ENCODE measurements at places on chromosomes 7 and 10. TPM values are rescaled to one million over a fixed set of nuclear protein-coding genes. Genes with fewer than 3 reads are reported as not detected.

FAM237B gene
- polyA plus RNA-seq = not detected

C10orf53 gene
- not detected for polyA plus RNA-seq

MUC3A gene
- 0.01 TPM for polyA plus RNA-seq

NUTM2E gene
- polyA plus RNA-seq = not detected

AGR2 gene
- polyA plus RNA-seq = 2.2 TPM

DNA sequence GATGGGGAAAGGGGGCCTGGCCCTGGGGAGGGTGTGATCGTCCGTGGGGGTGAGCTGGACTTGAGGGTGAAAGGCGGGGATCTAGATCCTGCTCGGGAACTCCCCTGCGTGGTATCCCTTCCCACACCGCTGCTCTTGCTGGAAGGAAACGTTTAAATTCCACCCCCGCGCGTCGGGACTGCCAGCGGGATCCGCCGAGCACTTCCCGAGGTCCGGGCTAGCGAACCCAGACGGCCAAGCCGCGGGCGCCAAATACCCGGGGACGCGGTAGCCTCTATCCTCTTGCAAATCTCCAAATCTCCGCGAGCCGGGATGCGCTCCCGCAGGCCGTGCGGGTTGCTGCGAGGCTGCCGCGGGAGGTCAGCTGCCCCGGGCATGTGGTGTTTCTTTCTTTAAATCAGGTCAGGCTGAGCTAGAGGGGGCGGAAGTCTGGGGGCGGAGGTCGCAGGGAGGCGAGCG, 904 bp downstream of the NPTX2 start:
- H3K36me3 ChIP-seq = no peaks in the 10 kb centered on the region
- peaks cover 43% of the 10 kb centered on the region for H3K27me3 ChIP-seq
- no peak overlapping the region for H3K4me3 ChIP-seq

DNA sequence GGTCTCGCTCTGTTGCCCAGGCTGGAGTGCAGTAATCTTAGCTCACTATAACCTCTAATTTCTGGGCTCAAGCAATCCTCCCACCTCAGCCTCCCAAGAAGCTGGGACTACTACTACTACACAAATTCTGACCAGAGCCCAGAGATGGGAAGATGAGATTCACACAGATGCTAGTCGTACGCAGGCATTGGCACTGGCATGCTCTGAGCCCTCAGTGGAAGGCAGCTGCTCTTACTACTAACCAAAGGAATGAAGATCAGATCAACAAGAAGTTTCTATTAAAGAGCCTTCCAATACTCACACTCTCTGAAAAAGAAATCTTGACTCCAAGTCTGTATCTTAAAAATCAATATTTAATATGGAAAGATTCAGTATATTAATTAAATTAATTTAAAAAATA, 10.7 kb downstream of the GDF2 start:
- DNase-seq = no peak
- H3K27ac ChIP-seq = no peak overlapping the region
- no peaks in the 10 kb centered on the region for H3K36me3 ChIP-seq
- no peaks in the 10 kb centered on the region for H3K27me3 ChIP-seq
- H3K4me1 ChIP-seq = peaks cover 8% of the 10 kb centered on the region

DNA sequence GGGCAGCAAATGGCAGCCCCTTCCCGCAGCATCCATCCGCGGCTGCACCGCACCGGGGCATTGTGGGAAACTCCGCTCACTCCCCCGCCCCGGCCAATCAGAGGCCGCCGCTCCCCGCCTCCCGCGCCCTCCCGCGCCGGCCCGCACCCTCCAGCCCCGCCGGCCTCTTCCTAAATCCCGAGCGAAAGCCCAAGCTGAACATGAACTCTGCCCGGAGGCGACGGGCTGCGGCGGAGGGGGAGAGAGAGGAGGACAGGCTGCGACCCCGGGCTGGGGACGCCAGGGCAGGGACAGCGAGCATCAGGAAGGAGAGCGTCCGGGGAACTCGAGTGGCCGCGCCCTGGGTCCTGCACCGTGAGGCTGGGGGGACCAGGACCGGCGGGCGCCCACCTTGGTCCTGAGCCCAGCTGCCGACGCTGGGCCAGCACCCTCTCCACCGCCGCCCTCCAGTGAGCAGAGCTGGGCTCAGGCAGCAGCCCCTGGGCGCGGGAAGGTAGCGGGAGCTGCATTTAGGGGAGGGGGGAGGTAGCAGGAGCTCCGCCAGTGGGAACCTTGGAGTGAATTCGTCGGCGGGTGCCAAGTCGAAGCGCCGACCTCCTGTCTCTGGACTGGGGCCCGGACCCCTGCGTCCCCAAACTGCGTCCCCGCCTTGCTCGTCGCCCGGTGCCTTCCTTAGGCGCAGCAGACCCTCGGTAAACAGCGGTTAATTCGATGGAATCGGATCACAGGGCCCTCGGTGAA, at the start of gene DGKI:
DGKI (minus strand) TSS at position 148 of the 741 bp plus-strand sequence.
- no peak for DNase-seq
- peak within 1 kb of the TSS; percentile 66 for H3K4me3 ChIP-seq
- H3K27ac ChIP-seq = no peak within 1 kb of the TSS
- H3K27me3 ChIP-seq = peaks cover 29% of the 10 kb centered on the region
- peaks cover 12% of the 10 kb centered on the region for H3K4me1 ChIP-seq
- H3K36me3 ChIP-seq = no peaks in the 10 kb centered on the region

DNA sequence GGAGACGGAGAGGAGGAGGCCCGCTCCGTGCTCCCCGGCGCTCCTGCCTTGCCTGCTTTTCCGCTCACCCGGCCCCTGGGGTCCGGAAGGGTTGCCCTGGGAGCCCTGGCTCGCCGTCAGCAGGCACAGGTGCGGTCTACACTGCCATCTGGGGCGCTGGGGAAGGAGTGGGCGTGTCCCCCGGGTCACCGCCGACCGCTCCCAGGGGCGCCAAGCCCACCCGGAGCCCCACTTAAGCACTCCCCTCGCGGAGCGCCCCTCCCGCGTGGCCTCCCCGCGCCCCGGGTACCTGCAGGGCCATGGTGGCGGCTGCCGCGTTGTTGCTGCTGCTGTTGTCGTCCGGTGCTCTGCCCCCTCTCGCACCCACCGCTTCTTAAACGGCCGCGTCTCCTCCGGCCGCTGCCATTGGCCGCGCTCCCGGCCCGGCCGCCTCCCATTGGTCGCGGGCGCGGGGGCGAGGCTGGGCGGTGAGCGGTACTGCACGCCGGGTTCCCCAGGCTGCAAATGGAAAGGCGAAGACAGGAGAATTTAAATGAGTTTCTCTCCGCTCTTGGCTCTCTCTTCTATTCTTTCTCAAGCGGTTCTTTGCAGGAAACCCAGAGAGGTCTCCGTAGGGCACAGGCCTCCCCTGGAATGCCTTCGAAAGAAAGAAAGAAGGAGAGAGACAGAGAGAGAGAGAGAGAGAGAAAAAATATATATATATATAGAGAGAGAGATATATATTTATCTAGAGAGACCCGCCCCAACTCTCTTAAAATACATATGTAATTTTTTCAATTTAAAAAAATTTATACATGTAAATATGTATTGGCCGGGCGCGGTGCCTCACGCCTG, at the start of gene ACBD7:
ACBD7 (minus strand) TSS at position 349 of the 834 bp plus-strand sequence; CDS start at position 301, 48 bp downstream.
- no peaks in the 10 kb centered on the region for H3K27me3 ChIP-seq
- peak; percentile 60 for DNase-seq
- H3K4me1 ChIP-seq = peaks cover 15% of the 10 kb centered on the region
- no peak within 1 kb of the TSS for H3K27ac ChIP-seq

DNA sequence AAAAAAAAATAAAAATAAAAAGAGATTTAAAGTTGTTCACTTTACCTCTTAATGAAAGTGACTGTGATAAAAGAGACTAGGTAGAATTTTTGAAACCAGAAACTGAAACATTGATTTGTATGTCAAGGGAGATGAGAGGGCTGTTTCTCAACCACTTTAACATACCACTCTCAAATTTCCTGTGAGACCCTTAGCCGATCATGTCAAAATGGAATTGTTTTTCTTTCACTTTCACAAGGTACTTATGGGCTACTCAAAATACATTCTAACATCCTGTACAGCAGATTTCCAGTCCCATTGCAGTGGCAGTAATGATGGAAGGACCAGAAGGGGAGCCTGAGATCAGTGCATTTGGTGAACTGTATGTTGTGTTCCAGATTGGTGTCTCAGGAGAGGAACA, 261.2 kb downstream of the PPP1R3A start:
- H3K36me3 ChIP-seq = no peaks in the 10 kb centered on the region
- DNase-seq = no peak
- no peaks in the 10 kb centered on the region for H3K4me1 ChIP-seq
- no peak overlapping the region for H3K4me3 ChIP-seq

- H3K36me3 ChIP-seq = no peaks in the 10 kb centered on the region
- no peak overlapping the region for H3K4me3 ChIP-seq
- peaks cover 7% of the 10 kb centered on the region for H3K4me1 ChIP-seq
- no peaks in the 10 kb centered on the region for H3K27me3 ChIP-seq
- H3K27ac ChIP-seq = no peak overlapping the region
These were observed 56.4 kb downstream of the BBS9 start for GRCh38 chr7:33185786-33186185.

DNA sequence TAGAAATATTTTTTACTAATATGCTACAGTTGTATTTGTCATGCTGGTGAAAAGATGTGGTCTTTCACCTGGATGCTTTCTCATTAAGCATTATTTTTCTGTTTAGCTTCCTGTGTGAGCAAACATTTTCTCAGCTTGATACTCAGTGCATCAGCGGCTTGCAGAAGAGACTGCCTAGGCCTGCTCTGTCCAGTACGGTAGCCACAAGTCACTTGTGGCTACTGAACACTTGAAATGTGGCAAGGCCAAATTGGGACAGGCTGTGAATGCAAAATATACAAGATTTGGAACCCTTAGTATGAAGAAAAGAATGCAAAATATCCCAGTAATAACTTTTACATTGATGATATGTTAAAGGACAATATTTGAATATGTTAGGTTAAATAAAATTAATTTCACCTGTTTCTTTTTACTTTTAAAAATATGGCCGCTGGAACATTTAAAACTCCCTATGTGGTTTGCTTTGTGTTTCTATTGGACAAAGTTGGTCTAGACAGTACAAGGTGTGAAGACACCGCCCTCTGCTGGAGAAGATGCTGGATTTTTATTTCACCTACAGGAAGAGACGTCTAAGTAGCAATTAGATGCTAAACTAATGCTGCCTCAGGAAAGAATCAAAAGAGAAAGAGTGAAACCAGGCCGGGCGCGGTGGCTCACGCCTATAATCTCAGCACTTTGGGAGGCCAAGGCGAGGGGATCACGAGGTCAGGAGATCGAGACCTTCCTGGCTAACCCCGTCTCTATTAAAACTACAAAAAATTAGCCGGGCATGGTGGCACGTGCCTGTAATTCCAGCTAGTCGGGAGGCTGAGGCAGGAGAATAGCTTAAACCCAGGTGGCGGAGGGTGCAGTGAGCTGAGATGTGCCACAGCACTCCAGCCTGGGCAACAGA, 5.3 kb downstream of the SRGN start:
- no peaks in the 10 kb centered on the region for H3K27me3 ChIP-seq
- peak; percentile 79 for DNase-seq
- H3K36me3 ChIP-seq = no peaks in the 10 kb centered on the region
- H3K4me3 ChIP-seq = no peak overlapping the region

GRCh38 chr7:77687747-77688144, 8.5 kb upstream of the RSBN1L start:
- H3K4me3 ChIP-seq = no peak overlapping the region
- H3K27ac ChIP-seq = no peak overlapping the region
- H3K27me3 ChIP-seq = no peaks in the 10 kb centered on the region
- no peak for DNase-seq

DNA sequence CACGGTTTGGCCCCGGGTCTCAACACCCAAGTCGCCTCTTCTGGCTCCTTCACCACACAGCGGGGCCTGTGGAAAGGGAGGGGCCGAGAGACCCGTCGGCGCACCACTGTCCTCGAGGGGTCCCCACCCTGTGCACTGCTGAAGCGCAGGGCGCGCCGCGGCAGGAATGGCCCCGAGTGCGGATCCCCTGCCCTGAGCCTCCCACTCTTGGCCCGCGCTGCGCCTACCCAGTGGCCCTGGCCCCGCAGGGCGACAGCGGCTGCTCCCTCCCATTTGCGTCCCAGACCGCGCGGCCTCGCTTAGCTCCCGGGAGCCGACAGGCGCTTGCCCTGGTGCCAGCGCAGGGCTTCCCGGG, 2.1 kb upstream of the SFMBT2 start:
- no peaks in the 10 kb centered on the region for H3K36me3 ChIP-seq
- H3K4me3 ChIP-seq = no peak overlapping the region
- no peak for DNase-seq
- H3K4me1 ChIP-seq = no peaks in the 10 kb centered on the region
- no peak overlapping the region for H3K27ac ChIP-seq

DNA sequence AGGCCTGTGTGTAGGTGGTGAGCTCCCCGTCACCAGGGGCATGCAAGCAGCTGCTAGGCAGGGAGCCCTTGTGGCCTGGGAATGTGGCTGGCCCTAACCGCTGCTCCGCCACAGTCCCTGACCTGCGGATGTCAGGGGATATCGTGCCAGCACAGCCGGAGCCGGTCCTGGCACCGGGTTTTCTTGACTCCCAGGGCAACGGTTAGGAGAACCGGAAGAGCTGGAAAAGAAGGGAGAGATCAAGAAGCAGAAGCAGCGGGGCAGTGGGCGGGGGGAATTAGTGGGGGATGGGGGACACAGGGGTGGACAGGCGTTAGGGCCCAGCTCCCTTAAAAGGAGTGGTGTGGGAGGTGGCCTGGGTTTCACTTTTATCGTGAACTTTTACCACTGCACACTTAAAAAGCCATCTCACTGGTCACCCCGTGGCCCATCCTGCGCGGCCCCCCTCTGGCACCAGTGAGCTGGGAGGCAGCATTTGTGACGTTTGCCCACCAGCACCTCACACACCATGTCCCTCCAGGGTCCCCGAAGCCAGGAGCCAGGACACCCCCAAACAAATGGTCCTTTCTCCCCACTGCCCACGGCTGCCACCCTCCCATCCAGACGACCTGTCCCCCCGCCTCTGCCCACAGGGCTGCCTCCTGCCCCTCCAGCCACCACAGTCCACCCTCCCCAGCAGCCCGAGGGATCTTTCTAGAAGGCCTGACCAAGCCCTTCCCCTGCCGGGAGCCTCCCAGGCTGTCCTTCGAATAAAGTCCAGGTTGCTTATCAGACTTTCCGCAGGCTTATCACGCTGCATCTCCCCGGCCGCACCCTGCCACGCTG, 1.8 kb upstream of the MICALL2 start:
- peak overlapping the region; percentile 77 for H3K27ac ChIP-seq
- H3K27me3 ChIP-seq = no peaks in the 10 kb centered on the region
- peak overlapping the region; percentile 69 for H3K4me3 ChIP-seq
- DNase-seq = peak; percentile 73

- H3K4me3 ChIP-seq = no peak overlapping the region
- H3K36me3 ChIP-seq = no peaks in the 10 kb centered on the region
- no peak for DNase-seq
- no peaks in the 10 kb centered on the region for H3K4me1 ChIP-seq
- H3K27ac ChIP-seq = no peak overlapping the region
- peaks cover 46% of the 10 kb centered on the region for H3K27me3 ChIP-seq
These were observed 33.4 kb upstream of the NUB1 start for GRCh38 chr7:151308256-151308655.

- no peak for DNase-seq
- H3K27me3 ChIP-seq = no peaks in the 10 kb centered on the region
- peak overlapping the region; percentile 36 for H3K27ac ChIP-seq
- no peak overlapping the region for H3K4me3 ChIP-seq
- peaks cover 100% of the 10 kb centered on the region for H3K4me1 ChIP-seq
These were observed 34.5 kb downstream of the TSPAN14 start for GRCh38 chr10:80488539-80489066.

- 0 out of 2 replicates have a peak, but pooled peaks cover 8% of the 10 kb centered on the region for H3K4me1 ChIP-seq
- no peaks in the 10 kb centered on the region for H3K36me3 ChIP-seq
- DNase-seq = no peak
These were observed 495.8 kb downstream of the MDFIC start for GRCh38 chr7:115417662-115418061.

- no peaks in the 10 kb centered on the region for H3K4me1 ChIP-seq
- no peak overlapping the region for H3K27ac ChIP-seq
- H3K4me3 ChIP-seq = no peak overlapping the region
- no peaks in the 10 kb centered on the region for H3K27me3 ChIP-seq
- DNase-seq = no peak
These were observed 248.0 kb downstream of the PRPF18 start for GRCh38 chr10:13834581-13835286.

GRCh38 chr7:144534196-144534595, 130.7 kb upstream of the NOBOX start:
- H3K4me3 ChIP-seq = no peak overlapping the region
- peak; percentile 19 for DNase-seq
- no peak overlapping the region for H3K27ac ChIP-seq
- no peaks in the 10 kb centered on the region for H3K27me3 ChIP-seq
- H3K36me3 ChIP-seq = no peaks in the 10 kb centered on the region

Data from HepG2 (cell line).